Keratinocyte (primary cell): ENCODE measurements at places on chromosomes 6 and 20.

- H3K4me1 ChIP-seq, result no peaks in the 10 kb centered on the region
- no peak overlapping the region for H3K4me3 ChIP-seq
- H3K27ac ChIP-seq, result no peak overlapping the region
- H3K36me3 ChIP-seq, result no peaks in the 10 kb centered on the region
- no peaks in the 10 kb centered on the region for H3K27me3 ChIP-seq
These were observed 187.8 kb downstream of the SYNDIG1 start for GRCh38 chr20:24657196-24657595.

GRCh38 chr6:54519161-54519560 is 210.9 kb downstream of the TINAG start:
- peaks cover 4% of the 10 kb centered on the region for H3K4me1 ChIP-seq
- H3K36me3 ChIP-seq, result no peaks in the 10 kb centered on the region
- no peak overlapping the region for H3K27ac ChIP-seq
- no peak for DNase-seq

GRCh38 chr20:21232546-21233280 is 70.4 kb upstream of the XRN2 start:
- no peak overlapping the region for H3K4me3 ChIP-seq
- no peaks in the 10 kb centered on the region for H3K4me1 ChIP-seq
- no peak overlapping the region for H3K27ac ChIP-seq
- H3K36me3 ChIP-seq, result peaks cover 3% of the 10 kb centered on the region
- DNase-seq, result no peak
- no peaks in the 10 kb centered on the region for H3K27me3 ChIP-seq

- no peaks in the 10 kb centered on the region for H3K36me3 ChIP-seq
- no peaks in the 10 kb centered on the region for H3K27me3 ChIP-seq
- H3K27ac ChIP-seq, result no peak overlapping the region
- H3K4me1 ChIP-seq, result no peaks in the 10 kb centered on the region
- no peak overlapping the region for H3K4me3 ChIP-seq
These were observed 20.3 kb downstream of the ENPP1 start for GRCh38 chr6:131828080-131828479.

GRCh38 chr6:145261758-145262157 is 473.6 kb downstream of the EPM2A start:
- no peaks in the 10 kb centered on the region for H3K4me1 ChIP-seq
- no peak overlapping the region for H3K4me3 ChIP-seq
- no peaks in the 10 kb centered on the region for H3K36me3 ChIP-seq
- H3K27me3 ChIP-seq, result no peaks in the 10 kb centered on the region
- DNase-seq, result no peak
- H3K27ac ChIP-seq, result no peak overlapping the region

GRCh38 chr6:18293076-18293904 is 29.0 kb upstream of the DEK start:
- DNase-seq, result no peak
- no peaks in the 10 kb centered on the region for H3K36me3 ChIP-seq
- H3K27ac ChIP-seq, result no peak overlapping the region
- no peaks in the 10 kb centered on the region for H3K27me3 ChIP-seq

DNA sequence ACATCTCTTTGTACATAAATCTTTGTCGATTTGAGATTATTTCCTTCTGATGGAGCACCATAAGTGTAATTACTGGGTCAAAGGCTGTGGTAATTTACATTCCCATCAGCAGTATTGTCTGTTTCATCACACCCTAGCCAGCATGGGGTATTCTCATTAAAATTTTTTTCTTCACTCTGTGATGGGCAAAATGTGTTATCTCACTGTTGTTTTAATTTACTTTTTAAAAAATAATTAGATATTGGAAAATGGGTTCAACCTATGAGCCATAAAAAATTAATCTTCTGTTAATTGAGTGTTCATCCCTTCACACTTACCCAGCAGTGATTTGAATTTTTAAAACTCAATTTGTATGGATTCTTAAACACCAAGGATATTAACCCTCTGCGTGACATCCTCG is 44.0 kb upstream of the NNAT start:
- H3K4me3 ChIP-seq, result no peak overlapping the region
- H3K36me3 ChIP-seq, result no peaks in the 10 kb centered on the region
- no peak for DNase-seq
- no peak overlapping the region for H3K27ac ChIP-seq
- peaks cover 18% of the 10 kb centered on the region for H3K27me3 ChIP-seq

- no peaks in the 10 kb centered on the region for H3K36me3 ChIP-seq
- no peaks in the 10 kb centered on the region for H3K27me3 ChIP-seq
- H3K27ac ChIP-seq, result no peak overlapping the region
- no peaks in the 10 kb centered on the region for H3K4me1 ChIP-seq
These were observed 33.1 kb upstream of the TNFRSF21 start for GRCh38 chr6:47342824-47343223.

GRCh38 chr6:126180585-126180984 is 159.3 kb upstream of the CENPW start:
- H3K4me3 ChIP-seq, result no peak overlapping the region
- no peak overlapping the region for H3K27ac ChIP-seq
- no peaks in the 10 kb centered on the region for H3K27me3 ChIP-seq
- peaks cover 17% of the 10 kb centered on the region for H3K4me1 ChIP-seq
- H3K36me3 ChIP-seq, result no peaks in the 10 kb centered on the region

- H3K27me3 ChIP-seq, result peaks cover 4% of the 10 kb centered on the region
- no peaks in the 10 kb centered on the region for H3K36me3 ChIP-seq
- H3K4me3 ChIP-seq, result no peak overlapping the region
- no peaks in the 10 kb centered on the region for H3K4me1 ChIP-seq
These were observed 43.6 kb downstream of the ZNF831 start for GRCh38 chr20:59207235-59207634.

GRCh38 chr6:41966961-41967311 is 25.3 kb upstream of the CCND3 start:
- peak; percentile 42 for DNase-seq
- peak overlapping the region; percentile 47 for H3K27ac ChIP-seq
- H3K4me1 ChIP-seq, result peaks cover 19% of the 10 kb centered on the region
- no peaks in the 10 kb centered on the region for H3K27me3 ChIP-seq

DNA sequence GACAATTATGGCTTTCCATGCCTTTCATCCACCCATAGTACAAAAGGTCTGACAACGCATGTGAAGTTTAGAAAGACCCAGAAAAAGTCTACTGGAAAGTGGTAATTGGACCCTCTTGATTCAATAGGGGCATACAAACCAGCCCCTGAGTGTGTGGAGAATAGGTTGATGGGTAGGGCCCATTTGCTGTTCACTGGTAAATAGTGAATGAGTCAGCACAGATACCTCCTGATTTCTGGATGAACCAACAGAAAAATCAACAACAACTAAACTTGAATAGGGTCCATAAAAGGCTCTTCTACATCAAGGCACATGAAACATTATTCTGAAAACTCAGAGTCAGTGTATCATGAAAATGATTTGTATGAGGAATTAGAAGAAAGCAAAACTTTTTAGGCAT is 235.4 kb upstream of the SLC35B3 start:
- H3K4me3 ChIP-seq, result no peak overlapping the region
- H3K27me3 ChIP-seq, result no peaks in the 10 kb centered on the region
- no peaks in the 10 kb centered on the region for H3K4me1 ChIP-seq
- DNase-seq, result no peak

DNA sequence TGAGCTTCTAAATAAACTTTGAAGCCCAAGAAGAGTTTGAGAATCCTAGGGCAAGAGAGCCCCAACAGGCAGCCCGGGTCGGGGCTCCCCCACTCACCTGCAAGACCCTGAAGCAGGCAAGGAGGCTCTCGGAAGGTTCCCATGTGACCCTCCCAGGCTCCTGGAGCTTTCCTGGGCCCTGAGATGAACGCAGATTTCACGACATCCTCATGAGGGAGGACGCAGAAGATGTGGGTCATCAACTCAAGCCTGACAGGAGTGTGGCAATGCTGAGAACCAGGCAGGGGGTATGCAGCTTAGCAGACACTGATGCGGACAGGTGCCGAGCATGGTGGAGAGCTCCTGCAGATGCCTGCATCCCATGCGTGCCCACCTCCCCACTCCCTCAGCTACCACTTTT is 184.5 kb upstream of the SLC24A3 start:
- H3K36me3 ChIP-seq, result no peaks in the 10 kb centered on the region
- no peaks in the 10 kb centered on the region for H3K27me3 ChIP-seq
- no peak overlapping the region for H3K27ac ChIP-seq

DNA sequence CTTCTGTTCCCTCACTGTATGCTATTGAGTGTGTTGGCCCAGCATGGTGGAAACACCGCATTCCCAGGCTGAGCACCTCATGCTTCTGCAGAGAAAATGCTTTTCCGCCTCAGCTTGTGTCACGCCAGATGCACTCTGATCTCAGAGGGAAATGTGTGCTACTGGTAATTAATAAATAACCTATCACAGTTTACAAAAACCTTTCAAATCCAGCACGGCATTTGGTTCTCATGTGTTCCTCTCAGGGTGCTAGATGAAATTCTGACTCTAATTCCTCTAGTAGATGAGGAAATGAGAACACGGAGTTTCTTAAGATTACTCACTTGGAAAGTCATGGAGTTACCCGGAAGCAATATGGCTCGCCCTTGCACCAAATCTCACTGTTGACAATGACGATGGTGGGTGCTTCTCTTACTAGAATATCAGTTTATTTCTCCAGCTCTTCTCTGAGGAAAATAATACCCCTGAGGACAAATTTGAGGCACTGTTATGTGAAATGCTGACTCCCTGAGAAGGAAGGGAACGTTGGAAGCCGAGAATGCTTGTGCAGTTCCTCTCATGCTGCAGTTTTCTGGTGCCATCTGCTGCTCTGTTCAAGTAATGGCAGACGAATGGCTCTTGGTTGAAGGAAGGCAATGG is 116.6 kb downstream of the RNF144B start:
- DNase-seq, result peak; percentile 45
- no peaks in the 10 kb centered on the region for H3K36me3 ChIP-seq
- no peaks in the 10 kb centered on the region for H3K27me3 ChIP-seq
- peak overlapping the region; percentile 74 for H3K27ac ChIP-seq
- H3K4me1 ChIP-seq, result peaks cover 10% of the 10 kb centered on the region

DNA sequence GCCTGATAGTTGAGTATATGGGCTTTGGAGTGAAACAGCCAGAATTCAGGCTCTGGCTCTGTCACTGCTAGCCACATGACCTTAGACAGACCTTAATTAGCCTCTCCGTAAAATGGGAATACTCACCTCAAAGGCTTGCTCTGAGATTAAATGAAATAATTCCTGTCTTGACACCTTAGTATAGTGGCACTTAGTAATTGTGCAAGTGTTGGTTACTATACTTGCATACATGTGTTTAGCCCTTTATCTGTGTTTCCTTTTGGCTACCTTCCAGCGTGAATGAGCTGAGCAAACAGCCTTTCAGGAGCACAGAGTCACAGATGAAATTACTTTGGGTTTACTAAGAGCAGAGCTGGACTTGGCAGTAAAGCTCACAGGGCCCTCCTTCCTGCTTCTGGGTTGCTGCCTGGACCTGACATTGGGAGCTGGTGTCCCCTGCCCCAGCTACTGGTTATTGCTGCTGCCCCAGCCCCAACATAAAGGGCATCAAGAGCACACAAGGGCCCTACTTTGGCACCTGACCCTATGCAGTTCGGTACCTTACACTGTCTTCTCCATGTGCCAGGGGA is 32.8 kb downstream of the CD164 start:
- H3K4me1 ChIP-seq, result peaks cover 11% of the 10 kb centered on the region
- H3K27ac ChIP-seq, result no peak overlapping the region
- no peaks in the 10 kb centered on the region for H3K36me3 ChIP-seq
- no peak overlapping the region for H3K4me3 ChIP-seq
- no peak for DNase-seq

GRCh38 chr6:12060780-12061609 is 48.9 kb downstream of the HIVEP1 start:
- peak overlapping the region; percentile 75 for H3K27ac ChIP-seq
- no peaks in the 10 kb centered on the region for H3K27me3 ChIP-seq
- DNase-seq, result peak; percentile 75
- peaks cover 9% of the 10 kb centered on the region for H3K4me1 ChIP-seq
- H3K36me3 ChIP-seq, result no peaks in the 10 kb centered on the region
- H3K4me3 ChIP-seq, result peak overlapping the region; percentile 15

DNA sequence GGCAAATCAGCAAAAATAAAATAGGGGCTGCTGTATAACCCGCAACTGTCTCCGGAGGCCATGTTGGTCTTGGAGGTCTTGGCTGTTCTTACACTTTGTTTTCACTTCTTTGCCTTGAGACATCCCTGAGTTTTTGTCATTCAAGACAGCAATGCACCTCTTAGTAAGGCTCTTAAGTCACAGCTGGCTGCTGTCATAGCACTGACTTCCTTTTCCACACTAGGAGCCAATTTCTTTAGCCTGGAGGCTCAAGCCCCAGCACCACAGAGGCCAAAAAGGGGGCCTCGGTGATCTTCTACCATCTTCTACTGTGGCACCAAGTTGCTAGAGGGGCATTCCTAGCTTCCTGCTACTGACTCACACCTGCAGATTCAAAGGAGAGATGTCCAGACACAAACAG is 536.3 kb downstream of the CDH26 start:
- no peaks in the 10 kb centered on the region for H3K27me3 ChIP-seq
- no peaks in the 10 kb centered on the region for H3K36me3 ChIP-seq
- DNase-seq, result no peak
- peaks cover 21% of the 10 kb centered on the region for H3K4me1 ChIP-seq

DNA sequence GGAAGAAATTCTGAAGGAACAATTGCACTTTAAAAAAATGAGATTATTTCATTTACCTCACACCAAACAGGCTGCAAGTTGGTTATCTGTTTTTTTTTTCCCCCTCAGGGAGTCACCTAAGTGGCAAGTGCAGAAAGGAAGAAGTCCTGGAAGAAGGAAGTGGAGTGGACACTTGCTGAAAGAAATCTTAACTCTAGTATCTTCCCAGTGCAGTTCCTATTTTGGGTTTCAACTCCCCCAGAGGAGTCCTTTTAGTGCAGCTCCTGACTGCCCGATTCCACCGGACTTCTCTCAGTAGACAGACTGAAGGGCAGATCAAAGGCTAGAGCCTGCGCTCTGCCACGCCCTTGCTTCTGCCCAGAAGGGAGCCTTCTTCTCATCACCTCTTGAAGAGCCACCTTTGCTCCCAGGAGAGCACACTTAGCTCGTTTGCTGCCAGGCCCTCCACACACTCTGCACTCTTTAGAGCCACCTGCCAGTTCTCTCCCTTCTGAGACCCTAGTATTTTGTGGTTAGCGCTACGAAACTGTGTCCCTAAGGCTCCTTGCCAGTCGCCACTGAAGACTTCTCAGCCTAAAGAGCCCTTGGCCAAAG is 4.9 kb downstream of the MTCL3 start:
- no peak for DNase-seq
- H3K36me3 ChIP-seq, result no peaks in the 10 kb centered on the region
- H3K4me3 ChIP-seq, result no peak overlapping the region
- peaks cover 8% of the 10 kb centered on the region for H3K4me1 ChIP-seq
- no peak overlapping the region for H3K27ac ChIP-seq
- H3K27me3 ChIP-seq, result peaks cover 56% of the 10 kb centered on the region
